GM10248 (cell line): ENCODE measurements at places on chromosomes 12 and 14.

GRCh38 chr12:50785406-50786001 is 21.6 kb downstream of the ATF1 start:
- no peak for DNase-seq

DNA sequence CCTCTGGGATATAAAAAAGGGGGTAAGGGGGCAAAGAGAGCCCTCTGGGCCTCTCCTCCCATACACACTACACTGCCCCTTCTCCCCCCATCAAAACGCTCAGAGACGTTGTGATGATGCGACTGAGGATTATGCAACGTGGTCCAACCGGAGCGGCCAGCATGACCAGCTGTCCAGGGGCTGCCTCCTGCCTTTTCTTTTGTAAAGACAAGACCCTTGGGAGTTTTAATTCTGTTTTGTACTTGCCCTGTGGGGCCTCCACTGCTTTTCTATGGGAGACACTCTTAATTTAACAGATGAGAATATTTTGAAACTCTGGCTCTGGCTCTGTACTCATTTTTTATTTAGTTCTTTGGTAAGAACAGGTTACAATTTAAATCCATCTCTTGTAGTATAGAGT is 7.2 kb downstream of the MBD6 start:
- DNase-seq, result no peak

GRCh38 chr12:3255057-3255456 is 177.9 kb downstream of the TSPAN9 start:
- DNase-seq, result no peak

GRCh38 chr14:31677630-31678029 is 116.4 kb downstream of the NUBPL start:
- no peak for DNase-seq

- DNase-seq, result no peak
Observed at GRCh38 chr14:68137704-68138619, 318.4 kb downstream of the RAD51B start.

- DNase-seq, result no peak
Observed at GRCh38 chr14:21016413-21017190, 8.3 kb downstream of the NDRG2 start.

DNA sequence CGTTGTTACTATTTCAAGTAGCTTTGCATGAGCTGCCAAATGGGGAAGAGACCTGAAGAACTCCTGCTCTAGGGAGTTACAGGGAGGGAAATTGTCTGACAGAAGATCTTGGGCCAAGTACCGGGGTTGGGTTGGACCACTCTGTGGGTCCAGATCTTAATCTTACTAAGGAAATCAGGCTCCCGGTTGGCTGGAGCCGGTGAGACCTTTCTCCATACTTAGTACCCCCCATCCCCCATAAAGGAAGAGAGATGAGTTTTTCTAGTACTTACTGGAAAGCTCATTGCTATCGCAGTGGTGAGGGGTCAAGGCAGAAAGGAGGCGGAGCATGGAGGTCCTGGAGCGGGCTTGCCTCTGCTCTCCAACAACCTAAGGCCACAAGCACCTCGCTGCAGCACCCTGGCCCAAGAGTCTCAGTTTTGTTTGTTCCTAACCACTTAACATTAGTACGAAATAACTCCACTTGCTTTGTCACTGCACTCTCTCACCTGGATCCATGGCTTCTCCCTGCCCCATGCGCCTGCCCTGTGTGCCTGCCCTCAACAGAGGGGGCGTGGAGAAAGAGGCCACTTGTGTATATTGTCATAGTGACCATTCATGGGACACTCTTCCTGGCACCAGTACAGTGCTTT is 6.8 kb upstream of the UNC119B start:
- no peak for DNase-seq

DNA sequence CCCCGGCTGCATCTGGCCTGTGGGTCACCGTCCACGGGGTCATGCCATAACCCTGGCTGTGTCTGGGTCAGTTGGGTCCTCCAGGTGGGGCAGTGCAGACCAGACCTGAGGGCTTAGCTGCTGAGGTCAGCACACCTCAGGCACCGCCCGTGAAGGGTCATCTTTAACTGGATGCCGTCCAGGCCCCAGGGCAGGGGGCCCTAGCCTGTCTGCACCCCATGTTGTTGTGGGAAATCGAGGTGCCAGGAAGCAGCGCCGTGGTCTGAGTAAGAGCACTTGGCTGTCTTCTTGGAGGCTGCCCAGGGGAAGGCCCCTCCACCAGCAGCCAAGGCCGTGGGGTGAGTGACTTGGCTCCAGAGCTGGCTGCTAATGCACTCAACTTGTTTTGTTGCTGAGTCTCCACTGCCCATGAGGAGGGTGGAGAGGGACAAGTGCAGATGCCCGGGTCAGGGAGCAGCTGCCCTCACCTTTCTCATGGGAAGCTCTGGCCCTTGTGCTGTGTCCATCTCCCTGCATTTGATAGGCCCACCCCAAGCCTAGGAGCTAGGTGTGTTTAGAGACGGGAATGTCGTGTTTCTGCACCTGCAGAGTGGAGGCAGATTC is 317.2 kb downstream of the TMEM121 start:
- DNase-seq, result no peak

- no peak for DNase-seq
Observed at GRCh38 chr14:91372671-91373495, 44.7 kb downstream of the CCDC88C start.

DNA sequence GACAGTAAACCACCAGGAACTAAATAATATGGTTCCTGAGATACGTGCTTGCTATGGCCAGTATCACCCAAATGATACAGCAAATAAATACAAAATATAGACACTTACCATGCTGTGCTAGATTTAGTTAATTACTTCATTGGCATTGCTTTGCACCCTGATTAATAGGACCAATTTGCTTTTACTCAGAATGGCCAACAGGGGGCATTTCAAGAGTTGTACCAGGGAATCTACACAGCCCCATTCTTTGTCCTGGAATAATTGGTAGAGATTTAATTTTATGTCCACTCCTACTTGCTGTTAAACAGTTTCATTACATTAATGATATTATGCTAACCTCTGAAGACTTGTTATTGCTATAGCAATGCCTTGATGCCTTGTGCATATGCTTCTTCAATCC is 280.8 kb downstream of the RERGL start:
- no peak for DNase-seq

DNA sequence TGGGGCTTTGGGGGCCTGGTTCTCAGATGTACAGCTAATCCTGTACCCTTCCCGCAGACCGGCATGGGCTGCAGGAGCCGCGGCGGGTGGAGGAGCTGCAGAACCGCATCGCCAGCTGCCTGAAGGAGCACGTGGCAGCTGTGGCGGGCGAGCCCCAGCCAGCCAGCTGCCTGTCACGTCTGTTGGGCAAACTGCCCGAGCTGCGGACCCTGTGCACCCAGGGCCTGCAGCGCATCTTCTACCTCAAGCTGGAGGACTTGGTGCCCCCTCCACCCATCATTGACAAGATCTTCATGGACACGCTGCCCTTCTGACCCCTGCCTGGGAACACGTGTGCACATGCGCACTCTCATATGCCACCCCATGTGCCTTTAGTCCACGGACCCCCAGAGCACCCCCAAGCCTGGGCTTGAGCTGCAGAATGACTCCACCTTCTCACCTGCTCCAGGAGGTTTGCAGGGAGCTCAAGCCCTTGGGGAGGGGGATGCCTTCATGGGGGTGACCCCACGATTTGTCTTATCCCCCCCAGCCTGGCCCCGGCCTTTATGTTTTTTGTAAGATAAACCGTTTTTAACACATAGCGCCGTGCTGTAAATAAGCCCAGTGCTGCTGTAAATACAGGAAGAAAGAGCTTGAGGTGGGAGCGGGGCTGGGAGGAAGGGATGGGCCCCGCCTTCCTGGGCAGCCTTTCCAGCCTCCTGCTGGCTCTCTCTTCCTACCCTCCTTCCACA is 7.6 kb downstream of the NR4A1 start:
- no peak for DNase-seq

DNA sequence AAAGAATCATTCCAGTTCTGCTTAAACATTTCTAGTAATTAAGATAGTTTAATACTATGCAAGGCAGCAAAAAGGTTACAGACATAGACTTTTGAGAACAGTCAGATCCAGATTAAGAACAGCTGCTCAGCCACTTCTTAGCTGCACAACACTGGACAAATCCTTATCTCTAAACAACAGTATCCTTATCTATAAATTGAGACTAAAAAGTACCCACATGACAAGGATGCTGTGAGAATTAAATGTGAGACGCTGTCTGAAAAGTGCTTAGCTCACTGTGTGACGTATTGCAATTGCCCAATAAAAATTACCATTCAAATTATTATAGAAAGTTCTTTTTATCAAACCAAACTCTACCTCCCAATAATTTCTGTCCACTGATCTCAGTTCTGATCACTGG is 35.5 kb downstream of the BORCS5 start:
- no peak for DNase-seq

DNA sequence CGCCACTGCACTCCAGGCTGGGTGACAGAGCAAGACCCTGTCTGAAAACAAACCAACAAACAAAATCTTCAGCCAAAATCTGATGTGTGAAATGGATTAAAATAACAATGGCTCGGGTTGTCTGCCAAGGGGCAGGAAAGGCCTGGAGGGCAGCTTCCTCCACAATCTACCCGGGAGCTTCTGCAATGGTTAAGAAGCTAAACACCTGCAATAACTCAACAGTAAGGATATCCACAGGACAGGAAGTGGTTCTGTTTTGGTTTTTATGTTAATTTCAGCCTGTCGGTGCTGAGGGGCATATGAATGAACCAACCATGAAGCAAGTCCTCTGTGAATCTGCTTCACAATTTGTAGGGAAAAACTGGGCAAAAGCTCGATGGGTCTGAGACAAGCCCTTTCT is 34.4 kb downstream of the RAD52 start:
- no peak for DNase-seq

DNA sequence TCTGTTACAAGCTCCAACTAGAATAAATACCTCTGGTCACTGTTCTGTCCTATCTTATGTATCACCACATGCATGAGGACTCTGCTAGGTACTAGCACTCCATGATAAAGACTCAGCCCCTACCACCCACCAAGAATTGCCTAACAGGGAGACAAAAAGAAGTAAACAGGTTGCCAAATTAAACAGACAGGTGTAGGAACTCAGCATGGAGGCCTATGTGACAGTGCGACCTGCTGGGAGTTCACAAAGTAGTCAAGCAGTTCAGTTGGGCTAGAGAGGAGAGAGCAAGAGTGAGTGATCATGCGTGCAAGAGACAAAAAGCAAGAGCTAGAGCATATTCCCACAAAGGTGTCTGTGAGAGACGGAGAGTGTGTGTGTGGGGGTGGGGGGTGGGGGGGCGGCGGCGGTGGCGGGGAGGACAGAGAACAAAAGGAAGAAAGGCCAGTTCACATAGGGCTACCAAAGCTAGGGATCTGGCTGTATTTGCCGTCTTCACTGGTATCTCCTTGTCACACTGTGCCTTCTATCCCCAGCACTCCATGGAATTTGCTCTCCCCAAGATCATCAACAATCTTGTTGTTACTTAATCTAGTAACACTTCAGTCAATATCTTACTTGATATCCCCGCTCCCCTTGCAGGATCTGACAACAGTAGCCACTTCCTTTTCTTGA is 81.2 kb downstream of the SPPL3 start:
- DNase-seq, result no peak

GRCh38 chr14:74765721-74766120 is 2.6 kb downstream of the YLPM1 start:
- DNase-seq, result no peak

DNA sequence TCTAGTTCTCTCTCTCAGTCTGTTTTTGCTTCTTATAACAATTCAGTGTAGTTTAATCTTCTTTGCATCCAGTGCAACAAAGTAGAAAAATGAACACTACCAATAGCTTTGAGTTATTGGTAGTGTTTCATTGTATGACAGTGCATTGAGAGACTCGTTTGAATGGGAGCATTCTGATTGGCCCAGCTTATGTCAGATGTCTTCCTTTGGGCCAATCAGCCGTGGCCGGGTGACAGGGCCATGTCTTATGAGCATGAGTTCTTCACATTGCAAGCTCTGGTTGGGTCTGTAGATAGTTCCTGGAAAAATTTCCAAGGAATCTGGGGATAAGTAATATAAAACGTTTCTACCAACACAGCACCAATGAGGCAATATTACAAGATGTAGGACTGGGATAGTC is 36.5 kb downstream of the GYS2 start:
- no peak for DNase-seq

- no peak for DNase-seq
Observed at GRCh38 chr12:124633365-124634362, 66.3 kb upstream of the NCOR2 start.

DNA sequence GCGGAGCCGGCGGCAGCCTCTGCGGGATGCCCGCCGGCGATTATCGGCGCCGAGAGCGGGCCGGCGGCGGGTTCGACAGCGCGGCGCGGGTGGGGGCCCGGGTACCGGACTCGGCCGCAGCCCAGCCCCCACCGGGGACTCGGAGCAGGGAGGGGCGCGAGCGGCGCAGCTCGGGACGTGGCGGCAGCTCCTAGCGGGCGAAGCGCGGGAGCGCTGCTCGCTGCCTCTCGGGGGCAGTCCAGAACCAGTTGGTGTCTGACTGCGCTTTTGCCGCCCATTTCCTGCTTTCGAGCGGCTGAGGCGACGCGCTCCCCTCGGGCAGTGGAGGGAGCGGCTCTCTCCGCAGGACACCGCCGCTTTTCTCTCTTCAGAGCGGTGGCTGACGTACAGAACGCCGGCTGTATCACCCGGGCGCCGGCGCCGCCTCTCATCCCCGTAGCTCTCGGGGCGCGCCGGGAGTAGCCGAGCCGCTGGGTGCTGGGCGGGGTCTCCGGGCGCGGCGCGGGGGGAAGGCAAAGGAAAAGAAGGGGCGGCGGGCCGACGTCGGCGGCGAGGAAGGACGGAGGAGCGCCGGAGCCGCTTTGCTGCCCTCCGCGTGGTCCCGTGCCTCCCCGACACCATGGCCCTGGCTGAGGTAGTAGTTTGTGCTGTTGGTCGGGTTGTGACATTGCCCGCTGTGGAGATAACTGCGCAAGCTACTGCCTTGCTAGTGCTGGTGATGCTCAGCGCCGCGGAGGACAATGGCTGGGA is 136.6 kb downstream of the MON2 start:
- DNase-seq, result peak; percentile 82

GRCh38 chr12:114320101-114320500 is 85.8 kb downstream of the TBX5 start:
- no peak for DNase-seq

DNA sequence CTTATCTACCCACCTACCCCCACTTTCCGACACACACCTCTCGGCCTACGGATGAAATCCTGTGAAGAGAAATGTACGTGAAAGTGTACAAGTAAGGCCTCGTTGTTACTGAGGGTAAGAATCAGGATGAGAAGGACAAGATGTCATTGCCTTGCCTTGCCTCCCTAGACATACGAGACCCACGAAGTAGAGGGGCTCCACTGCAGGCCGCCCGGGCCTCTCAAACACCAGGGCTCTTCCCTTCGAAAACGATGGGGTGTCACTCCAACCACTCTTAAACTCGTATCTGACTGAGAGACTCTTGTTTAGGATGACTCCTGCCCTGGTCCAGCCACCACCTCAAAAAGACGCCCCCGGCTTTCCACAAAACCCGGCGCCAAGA is 498 bp downstream of the RACGAP1 start:
- no peak for DNase-seq
